Occipital lobe (tissue), 3 donors: ENCODE measurements at places on chromosomes 4 and X. TPM values are rescaled to one million over a fixed set of nuclear protein-coding genes. Genes with fewer than 3 reads are reported as not detected.

Gene SUPT20HL1
- total RNA-seq, result not detected

Gene OPRPN
- not detected for total RNA-seq

Gene GYPE
- total RNA-seq, result 0.31 TPM

Gene PCDH19
- 25.7 TPM for total RNA-seq

- no peak for DNase-seq
Observed at GRCh38 chr4:86151196-86151595, 208.7 kb downstream of the MAPK10 start.

DNA sequence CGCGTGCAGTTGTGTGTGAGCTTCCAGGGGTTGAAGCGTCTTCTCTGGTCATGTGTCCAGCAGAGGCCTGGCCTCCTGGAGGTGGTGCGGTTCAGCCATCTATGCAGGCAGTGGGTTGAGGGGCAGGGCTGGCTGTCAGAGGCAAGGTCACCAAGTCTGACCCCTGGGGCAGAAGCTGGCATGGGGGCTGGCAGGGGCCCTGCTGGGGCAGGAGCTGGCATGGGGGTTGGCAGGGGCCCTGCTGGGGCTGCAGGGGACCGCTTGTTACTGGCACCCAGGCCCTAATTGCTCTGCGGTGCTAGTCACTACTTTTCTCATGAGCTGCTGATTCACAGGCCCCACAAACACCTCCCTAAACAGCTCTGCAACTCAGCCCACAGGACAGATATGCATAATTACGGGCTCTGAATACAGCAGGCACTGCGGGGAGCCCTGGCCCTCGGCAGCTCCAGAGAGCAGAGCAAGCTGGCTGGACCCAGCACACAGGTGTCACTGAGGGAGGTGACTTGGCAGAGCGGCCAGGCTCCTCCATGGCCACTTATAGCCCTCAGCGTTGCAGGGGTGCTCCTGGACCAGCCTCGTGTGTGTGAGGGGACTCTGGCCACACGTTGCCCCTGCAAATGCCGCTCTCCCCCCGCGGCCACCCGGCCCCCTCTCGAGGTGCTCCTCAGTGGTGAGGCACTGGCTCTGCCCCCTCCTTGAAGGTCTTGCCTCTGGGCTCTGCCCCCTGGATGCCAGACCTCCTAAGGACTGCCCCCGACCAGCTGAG lies 32.7 kb downstream of the CPLX1 start:
- peak; percentile 24 for DNase-seq

GRCh38 chr4:140790171-140790570 lies 34.0 kb upstream of the TBC1D9 start:
- no peak for DNase-seq

DNA sequence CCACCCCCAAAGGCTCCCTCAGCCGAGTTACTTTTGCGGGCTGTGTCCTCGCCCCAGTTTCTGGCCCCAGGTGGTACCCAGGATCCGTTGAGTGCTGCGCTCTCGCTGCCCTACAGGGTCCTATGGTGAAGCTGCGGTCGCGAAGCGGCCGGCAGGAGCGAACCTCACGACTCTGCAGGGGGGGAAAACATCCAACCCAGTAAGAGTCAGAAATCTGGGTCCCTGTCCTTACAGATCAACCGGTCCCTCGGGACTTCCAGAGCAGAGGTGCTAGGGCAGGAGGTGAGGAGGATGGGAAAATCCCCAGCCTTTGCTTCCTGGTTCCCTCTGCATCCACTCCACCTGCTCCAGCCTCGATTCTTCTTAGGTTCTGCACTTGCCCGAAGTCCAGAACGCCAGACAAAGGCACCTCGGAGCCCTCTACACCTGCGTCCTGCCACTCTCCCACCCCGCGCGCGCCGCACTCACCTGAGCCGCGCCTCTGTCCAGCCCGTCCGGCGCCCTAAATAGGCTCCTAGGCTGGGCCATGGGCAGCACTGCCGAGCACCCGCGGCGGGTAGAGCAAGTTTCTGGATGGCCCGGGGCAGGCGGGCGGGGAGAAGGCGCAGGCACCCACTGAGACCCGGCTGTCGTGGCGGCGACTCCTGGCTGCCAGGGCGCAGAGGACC lies at the start of gene HS3ST1:
TSS of gene HS3ST1 (minus strand) at position 664 of the 668 bp plus-strand sequence. CDS start 28,889 bp downstream, outside the sequence.
- DNase-seq, result no peak

DNA sequence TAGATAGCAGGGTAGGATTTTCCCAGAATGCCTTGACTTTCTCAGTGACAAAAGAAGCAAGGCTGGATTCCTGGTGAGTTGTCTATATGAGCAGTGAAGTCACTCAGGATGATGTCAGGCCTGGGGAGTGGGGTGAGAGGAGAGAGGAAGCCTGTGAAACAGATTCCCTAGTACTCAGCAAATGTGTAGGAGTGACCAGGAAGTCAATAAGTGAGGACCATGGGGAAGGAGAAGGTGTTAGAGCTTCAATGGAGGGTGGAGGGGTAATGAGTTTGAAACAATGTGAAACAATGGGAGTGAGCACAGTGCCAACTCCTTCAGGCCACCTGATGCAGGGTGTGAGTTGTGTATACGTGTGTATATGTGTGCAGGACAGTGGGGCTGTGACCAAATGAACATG lies 2.4 kb upstream of the SLC9A6 start:
- no peak for DNase-seq

GRCh38 chr4:116073051-116073450 lies 959.6 kb upstream of the NDST4 start:
- DNase-seq, result no peak

GRCh38 chrX:40314070-40314469 lies 216.3 kb upstream of the BCOR start:
- DNase-seq, result no peak

DNA sequence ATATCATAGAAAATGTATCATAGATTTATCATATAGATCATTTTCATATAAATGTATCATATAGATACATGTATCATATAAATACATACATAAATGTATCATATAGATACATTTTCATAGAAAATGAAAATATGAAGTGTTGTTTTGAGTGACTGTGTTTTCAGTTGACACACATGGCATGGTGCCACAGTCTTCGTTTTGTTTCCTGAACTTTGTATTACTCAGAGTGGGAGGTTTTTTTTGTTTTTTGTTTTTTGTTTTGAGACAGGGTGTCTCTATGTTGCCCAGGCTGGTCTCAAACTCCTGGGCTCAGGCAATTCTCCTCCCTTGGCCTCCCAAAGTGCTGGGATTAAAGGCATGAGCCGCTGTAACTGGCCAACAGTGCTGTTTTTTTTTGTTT lies 3.9 kb downstream of the RBM10 start:
- DNase-seq, result no peak
